ENCODE measurements at places on chromosomes 4 and X.

- no peak for DNase-seq
Observed at GRCh38 chr4:88275516-88275915, 8.8 kb downstream of the PPM1K start.

DNA sequence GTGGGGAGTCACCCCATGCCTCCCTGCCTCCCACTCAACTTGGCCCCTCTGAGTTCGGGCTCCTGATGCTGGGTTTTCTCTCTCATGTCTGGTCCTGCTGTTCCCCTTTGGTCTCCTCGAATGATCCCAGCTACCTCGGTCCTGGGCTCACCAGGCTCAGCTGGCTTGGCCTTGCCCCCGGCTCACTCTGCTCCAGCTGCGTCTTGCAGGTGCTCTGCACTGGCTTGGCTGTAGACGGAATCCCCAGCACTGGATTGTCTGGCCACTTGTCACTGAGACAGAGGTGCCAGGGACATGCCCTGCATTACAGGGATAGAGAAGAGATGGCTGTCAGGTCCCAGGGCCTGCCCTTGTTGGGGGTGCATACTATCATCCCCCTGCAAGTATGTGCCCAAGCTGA, 41.6 kb upstream of the NYX start:
- no peak for DNase-seq

DNA sequence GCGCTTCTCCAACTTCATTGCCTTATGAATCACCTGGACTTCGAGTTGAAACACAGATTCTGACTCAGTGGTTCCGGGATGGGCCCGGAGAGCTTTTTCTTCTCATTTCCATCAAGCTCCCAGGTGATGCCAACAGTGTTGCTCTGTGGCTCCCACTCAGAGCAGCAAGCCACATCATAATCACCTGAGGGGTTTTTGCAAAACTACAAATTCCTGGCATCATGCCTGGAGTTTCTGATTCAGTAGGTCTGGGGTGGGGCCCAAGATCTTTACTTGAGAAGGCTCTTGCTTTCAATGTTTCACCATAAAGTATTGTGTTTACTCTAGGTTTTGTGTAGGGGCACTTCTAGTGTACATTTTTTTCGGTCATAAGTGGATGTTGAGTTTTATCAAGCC, 7.0 kb downstream of the MTM1 start:
- peak; percentile 54 for DNase-seq

- no peak for DNase-seq
Observed at GRCh38 chr4:38907696-38908270, 40.2 kb downstream of the FAM114A1 start.

DNA sequence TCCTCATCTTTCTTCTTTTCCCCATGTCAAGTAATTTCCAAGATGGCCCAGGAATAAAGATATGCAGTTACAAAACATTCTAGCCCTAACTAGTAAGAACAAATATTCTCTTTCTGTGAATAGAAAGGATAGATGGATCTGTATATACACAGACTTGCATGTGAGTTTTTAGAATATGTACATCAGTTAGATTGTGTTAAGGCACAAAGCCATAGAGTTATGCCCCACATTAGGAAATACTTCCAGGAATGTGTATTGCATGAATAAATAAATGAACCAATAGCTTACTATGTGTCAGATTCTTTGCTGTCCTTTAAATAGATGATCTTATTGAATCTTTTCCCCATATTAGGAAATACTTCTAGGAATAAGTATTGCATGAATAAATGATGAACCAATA, 46.0 kb upstream of the TMPRSS11E start:
- no peak for DNase-seq

GRCh38 chr4:40553995-40554394, 75.7 kb downstream of the RBM47 start:
- DNase-seq, result no peak

GRCh38 chrX:72083291-72083690, 48.4 kb downstream of the RTL5 start:
- DNase-seq, result no peak

- DNase-seq, result no peak
Observed at GRCh38 chr4:11720292-11720691, 291.6 kb upstream of the HS3ST1 start.

DNA sequence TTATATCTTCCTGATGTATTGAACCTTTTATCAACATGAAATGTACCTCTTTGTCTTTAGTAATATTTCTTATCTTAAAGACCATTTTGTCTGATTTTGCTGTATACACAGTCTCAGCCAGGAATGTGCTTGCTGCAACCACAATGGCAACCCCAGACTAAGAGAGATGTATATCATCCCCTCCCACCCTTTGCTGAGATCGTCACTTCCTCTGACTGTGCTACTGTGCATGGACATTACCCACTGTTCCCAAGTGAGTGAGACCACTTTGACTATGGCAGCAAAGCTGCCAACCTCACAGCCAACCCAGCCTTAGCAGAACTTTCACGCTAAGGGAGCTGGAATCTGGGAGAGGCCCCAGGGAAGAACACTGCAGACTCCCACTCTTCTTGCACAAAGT, 46.0 kb downstream of the EIF2S3 start:
- DNase-seq, result no peak

- DNase-seq, result no peak
Observed at GRCh38 chr4:32112891-32113290, 1392.7 kb downstream of the PCDH7 start.

GRCh38 chr4:212438-213188, 88.3 kb downstream of the ZNF718 start:
- DNase-seq, result peak; percentile 7

DNA sequence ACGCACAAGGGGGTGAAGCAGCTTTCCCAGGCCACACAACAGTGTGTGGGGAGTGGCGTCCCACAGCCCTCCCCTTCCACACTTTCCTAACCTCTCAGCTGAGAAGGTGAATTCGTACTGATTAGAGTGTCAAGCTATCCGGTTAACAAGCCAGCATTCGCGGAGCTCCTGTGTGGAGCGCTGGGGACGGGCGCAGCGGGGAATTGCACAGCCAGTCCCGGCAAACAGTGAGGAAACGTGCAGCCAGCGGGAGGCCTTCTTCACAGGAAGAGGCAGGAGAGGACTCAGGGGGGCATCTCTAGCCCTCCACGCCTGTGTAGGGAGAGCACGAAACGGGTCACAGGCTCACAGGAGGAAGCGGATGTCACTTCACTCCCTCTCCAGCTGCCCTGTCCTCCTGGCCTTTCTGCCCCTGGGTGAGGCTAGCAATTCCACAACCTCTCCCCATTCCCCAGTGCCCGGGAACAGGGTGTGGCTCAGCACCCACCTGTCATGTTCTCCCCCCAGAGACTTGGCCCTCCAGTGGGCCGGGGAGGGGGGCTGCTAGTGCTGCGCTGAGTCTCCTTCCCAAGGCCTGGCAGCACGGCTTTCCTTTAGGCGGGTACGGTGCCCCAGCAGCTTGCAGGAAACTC, 117.3 kb downstream of the CPZ start:
- no peak for DNase-seq

GRCh38 chr4:122977103-122977502, 54.7 kb upstream of the NUDT6 start:
- DNase-seq, result no peak

DNA sequence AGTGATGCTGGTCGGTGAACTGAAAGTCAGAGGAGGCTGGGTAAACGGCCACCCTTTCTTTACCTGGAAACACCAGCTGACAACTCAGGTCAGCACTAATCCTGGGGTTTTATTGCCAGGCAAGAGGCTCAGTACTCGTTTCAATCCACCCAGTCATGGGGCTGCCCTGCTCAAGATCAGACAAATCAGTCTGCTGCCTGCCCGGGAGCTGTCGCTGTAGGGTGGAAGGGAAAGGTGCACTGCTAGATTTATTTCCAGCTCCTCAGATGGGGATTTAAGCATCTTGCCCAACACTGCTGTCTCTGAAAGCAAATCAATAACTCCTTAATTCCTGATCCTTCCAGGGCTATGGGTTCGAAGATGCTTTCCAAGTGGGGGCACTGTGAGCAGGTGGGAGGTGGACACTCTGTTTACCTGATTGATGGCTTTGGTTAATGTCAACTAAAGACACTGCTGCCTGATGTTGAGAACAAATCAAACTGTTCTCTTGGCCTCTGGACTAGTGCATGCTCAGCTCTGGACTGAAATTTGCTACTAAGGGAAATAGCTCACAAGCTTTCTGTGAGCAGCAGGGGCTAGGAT, 59.3 kb downstream of the PHKA2 start:
- no peak for DNase-seq

GRCh38 chr4:138063581-138063980, 178.6 kb downstream of the SLC7A11 start:
- DNase-seq, result no peak

- no peak for DNase-seq
Observed at GRCh38 chrX:112641449-112641848, 38.3 kb downstream of the LHFPL1 start.

DNA sequence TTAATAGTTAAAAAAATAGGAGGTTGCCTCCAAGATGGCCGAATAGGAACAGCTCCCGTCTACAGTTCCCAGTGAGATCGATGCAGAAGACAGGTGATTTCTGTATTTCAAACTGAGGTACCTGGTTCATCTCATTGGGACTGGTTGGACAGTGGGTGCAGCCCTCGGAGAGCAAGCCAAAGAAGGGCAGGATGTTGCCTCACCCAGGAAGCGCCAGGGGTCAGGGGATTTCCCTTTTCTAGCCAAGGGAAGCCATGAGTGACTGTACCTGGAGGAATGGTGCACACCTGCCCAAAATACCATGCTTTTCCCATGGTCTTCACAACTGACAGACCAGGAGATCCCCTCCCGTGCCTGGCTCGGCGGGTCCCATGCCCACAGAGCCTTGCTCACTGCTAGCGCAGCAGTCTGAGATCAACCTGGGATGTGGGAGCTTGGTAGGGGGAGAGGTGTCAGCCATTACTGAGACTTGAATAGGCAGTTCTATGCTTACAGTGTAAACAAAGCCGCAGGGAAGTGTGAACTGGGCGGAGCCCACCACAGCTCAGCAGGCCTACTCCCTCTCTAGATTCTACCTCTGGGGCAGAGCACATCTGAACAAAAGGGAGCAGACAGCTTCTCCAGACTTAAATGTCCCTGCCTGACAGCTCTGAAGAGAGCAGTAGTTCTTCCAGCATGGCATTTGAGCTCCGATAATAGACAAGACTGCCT, 47.5 kb downstream of the PPA2 start:
- no peak for DNase-seq

DNA sequence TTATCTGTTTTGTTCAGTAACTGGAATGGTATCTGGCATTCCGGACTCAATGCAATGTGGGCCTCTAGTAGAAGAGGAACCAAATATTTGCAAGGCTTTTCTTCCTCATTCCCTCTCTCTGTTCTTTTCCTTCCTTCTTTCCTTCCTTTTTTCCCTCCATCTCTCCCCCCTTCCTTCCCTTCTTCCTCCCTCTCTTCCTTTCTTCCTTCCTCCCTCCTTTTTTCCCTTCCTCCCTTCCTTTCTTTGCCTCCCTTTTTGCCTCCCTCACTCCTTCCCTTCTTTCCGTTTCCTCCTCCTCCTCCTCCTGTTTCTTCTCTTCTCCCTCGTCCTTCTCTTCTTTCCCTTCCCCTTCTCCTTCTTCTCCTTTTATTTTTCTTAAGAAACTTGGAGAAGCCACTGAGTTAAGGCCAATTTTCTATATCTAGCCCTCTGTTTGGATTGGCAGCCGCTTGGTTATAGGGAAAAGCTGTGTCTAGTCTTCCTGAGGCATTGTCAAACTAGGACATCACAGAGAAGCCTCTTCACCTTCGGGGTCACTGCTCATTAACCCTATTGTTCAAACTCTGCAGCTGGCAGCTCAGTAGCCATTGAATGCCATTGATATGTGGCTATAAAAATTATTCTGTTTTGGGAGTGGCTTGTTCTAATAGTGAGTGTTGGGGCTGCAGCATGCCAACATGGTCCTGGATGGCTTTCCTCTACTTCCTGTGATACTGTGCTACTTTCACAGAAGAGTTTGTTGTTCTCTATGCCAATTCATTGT, 95.9 kb downstream of the CFAP299 start:
- DNase-seq, result no peak

- DNase-seq, result no peak
Observed at GRCh38 chr4:156113138-156113765, 159.6 kb upstream of the CTSO start.

- DNase-seq, result no peak
Observed at GRCh38 chr4:79250887-79251286, 75.0 kb downstream of the NAA11 start.

DNA sequence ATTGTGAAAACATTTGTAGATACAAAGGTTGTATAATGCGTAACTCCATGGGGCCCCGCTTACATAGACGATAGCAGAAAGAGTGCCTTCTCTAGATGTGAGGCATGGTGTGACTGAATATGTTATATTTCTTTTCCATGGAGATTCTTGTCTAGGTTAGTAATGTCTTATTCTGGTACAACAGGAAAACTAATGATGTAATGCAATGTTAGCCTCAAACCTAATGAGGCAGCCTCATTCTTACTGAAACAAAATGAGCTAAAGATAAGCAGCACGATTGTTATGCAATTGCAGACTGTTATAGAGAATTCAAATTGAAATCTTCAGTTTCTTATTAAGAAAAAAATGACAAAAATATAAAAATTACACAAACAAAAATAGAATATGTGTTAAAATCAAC, 171.1 kb upstream of the ANKRD50 start:
- no peak for DNase-seq

GRCh38 chr4:7841071-7841470, 98.6 kb downstream of the AFAP1 start:
- no peak for DNase-seq

- no peak for DNase-seq
Observed at GRCh38 chr4:1295405-1296055, 5.8 kb downstream of the MAEA start.

DNA sequence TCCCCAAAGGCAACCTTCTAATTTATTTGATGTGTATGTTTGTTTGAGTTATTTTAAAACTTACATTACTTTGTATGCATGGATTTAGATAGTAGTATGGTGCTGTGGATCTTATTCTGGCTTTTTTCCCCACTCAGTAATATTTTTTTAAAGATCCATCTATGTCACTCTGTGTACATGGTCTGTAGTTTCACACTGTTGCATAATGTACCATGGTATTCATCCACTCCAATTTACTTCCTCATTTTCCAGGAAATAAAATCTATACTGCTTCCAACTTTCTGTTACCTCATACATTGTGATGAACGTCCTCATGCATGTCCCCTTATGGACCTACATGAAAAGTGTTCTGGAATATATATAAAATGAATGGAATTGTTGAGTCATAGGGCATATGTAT, 17.6 kb downstream of the ARMCX2 start:
- no peak for DNase-seq

- no peak for DNase-seq
Observed at GRCh38 chr4:52996261-52997131, 134.4 kb downstream of the RASL11B start.

GRCh38 chr4:46417848-46418247, 27.9 kb upstream of the GABRA2 start:
- DNase-seq, result no peak

GRCh38 chr4:48985976-48986653, at the start of gene CWH43:
CWH43 (plus strand) TSS chr4:48986275; CDS start chr4:48986430, 155 bp downstream.
- DNase-seq, result no peak

DNA sequence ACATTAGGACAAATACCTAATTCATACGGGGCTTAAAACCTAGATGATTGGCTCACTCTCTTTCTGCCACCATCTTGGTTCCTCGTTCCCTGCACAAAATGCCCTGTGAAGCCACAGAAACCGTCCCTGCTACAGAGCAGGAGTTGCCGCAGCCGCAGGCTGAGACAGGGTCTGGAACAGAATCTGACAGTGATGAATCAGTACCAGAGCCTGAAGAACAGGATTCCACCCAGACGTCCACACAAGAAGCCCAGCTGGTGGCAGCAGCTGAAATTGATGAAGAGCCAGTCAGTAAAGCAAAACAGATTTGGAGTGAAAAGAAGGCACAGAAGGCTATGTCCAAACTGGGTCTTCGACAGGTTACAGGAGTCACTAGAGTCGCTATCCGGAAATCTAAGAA, 34.3 kb downstream of the TRIM61 start:
- no peak for DNase-seq

- DNase-seq, result no peak
Observed at GRCh38 chr4:154368060-154368459, 123.5 kb downstream of the DCHS2 start.
